ENCODE measurements at places on chromosomes 2 and 18.

- DNase-seq: no peak
Observed at GRCh38 chr2:160516547-160517365, 23.1 kb upstream of the RBMS1 start.

DNA sequence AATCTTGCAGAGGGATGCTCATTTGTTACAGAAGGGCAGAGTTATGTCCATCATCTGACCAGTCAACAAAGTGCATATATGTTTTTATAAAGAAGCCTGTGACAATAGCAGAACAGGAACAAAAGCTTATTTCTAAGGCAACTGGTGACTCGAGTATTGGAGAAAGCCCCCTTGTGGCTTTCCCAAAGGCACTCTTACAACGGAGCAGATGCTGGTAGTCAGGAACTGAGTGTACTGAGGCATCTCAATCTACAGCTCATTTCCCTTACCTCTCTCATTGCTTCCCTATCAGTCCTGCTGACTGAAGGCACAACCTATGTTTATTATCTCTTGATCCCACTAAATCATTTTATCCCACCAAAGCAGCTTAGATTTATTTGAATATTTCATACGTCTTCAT, 557.1 kb upstream of the CHAC2 start:
- no peak for DNase-seq

DNA sequence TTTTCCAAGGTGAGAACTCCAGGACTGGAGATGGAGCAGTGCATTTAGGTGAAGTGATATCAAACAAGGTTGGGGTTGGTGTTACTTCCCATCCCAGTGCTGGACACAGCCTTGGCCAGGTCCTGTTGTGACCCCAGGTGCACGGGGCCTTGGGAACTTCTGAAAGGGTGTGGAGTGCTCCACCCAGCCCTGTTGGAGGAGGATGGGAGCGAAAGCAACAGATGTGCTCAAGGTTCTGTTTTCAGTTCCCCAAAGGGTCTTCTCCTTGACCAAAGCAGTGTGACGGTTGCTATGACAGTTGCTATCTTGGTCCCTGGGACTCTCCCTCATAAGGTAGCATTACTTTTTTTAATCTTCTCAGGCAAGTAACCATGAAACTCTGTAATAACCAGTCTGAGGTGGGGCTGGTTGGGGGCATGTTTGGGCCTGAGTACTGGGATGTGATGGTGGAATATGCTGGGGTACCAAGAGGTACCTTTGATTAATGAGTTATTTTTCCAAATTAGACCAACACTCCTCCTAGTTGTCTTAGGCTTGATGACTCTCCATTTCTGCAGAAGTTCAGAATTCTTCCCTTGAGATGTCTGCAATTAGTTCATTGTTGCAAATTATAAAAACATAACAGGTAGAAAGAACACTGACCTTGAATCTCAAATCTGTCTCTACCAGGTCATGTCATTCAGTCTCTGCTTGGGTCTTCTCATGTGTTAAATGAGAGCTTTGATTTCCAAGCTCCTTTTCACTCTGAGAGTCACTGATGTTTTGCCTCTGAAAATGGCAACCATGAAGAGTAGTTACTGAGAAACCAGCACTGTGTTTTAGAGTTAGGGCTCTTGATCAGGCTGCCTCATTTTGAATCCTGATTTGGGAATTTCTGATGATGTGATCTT, 154.5 kb downstream of the RPIA start:
- no peak for DNase-seq

DNA sequence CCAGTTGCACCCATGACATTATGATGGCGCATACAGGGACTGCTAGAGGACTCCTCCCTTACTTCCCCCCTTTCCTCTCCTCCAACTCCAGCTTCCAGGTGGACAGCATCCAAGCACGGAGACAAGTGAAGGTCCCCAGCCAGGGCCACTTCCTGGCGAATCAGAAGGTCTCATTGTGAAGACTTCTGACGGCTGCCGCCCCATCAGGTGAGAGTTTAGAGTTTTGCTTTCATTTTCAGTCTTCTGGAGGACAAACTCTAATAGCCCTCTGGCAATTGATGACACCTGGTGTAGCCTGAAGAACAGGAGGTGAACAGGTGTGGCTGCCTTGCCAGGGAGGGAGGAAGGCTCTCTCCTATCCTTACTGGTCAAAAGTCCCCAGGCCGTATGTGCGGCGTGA, 77.3 kb upstream of the KCNH7 start:
- no peak for DNase-seq

- no peak for DNase-seq
Observed at GRCh38 chr18:29737620-29738019, 1304.9 kb downstream of the DSC3 start.

GRCh38 chr2:174248998-174249592, 763 bp upstream of the OLA1 start:
- no peak for DNase-seq

- no peak for DNase-seq
Observed at GRCh38 chr2:160752475-160753330, 259.1 kb upstream of the RBMS1 start.

DNA sequence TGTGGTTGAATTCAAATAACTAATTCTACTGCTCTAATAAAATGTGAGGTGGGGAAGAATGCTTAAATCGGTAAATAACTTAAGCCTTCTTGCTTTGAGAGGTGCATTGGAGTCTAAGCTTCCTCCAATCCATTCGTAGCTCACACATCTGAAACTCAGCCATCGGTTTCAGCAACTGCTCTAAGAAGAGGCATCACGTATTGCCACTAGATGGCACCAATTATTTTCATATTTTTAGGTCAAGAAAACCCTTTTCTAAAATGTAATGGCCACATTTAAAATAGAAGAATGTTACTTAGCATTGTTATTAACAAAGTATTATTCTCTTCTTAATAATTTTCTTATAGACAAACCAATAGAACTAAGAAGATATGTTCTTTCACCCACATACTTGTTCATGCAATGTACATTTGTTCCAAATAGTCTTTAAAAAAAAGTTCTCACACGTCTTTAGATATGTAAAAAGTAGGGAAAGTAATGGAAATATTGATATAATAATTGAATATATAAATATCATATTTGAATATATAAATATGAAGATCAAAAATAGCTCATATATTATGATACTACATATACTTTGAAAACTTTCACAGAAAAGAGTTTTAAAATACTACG, 229.8 kb downstream of the CCDC178 start:
- no peak for DNase-seq

DNA sequence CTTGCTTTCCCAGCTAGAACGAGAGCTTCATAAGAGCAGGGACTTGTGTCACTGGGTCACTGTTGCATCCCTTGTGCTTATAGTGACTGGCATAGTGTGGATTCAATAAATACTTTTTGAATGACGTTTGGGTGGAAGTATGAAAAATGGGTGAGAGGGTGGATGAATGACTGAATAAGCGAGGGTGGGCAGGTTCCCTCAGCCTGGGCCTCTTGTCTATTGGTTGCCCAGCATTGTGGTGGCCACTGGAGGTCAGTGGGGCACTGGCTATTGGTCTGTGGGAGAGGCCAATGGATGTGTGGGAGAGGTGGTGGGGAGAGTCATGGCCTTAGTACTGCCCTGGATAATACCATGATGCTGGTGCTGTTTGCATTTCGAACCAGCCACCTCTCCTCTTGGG, 93.8 kb upstream of the SKOR2 start:
- DNase-seq: no peak

DNA sequence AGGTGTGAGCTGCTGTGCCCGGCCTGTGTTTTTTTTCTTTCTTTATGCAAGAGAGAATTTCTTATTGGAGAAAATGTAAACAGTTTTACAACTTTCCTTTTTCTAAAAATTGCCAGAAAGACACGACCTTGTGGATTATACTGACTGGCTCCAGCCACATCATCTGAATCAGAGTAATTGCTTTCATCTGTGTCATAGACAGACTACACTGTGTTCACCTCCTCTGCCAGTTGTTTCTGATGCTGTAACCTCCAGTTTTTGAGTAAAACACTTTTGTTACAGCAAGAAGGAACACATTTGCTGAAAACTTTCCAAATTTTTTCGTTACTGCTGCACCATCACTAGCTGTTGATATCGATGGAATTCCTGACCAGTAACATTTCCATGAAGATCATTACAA, 43.9 kb upstream of the PLEKHM3 start:
- DNase-seq: no peak

DNA sequence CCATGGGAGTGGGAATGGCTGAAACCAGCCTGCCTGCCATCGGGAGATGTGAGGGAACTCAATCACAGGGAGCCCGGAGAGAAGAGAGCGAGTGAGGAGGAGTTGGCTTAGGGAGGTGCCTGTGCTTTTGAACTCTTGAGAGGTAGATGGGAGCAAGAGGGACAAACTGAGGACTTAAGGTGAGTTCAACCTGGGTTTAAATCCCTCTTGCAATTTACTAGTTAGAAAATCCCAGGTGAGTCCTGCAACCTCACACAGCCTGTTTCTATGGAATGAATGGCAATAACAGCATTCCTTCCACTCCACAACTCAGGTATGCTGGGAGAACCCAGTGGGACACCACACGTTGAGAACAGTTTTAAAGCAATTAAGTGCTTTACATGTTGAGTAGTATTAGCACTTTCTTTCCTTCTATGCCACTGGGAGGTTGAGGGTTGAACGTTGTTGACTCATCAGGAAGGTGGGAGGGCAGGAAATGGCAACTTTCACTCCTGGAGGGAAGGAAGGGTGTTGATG, 57.3 kb downstream of the VIT start:
- DNase-seq: no peak

DNA sequence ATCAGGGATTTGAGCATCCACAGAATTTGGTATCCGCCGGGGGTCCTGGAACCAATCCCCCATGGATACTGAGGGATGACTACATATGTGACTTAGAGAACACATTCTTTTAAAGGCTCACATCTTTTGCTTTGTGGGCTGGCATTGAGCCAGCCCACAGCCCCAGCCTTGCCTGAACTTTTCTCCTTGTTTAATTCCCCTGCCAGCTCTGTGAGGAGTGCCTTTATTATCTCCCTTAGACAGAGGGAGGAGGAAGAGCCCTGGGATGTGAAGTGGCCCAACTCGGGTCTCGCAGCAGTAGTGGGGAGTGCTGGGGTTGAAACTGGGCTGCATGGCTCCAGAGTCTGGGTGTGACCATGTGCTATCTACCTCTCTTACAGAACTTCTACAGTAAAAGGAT, 7.6 kb downstream of the TTC39C start:
- DNase-seq: no peak

DNA sequence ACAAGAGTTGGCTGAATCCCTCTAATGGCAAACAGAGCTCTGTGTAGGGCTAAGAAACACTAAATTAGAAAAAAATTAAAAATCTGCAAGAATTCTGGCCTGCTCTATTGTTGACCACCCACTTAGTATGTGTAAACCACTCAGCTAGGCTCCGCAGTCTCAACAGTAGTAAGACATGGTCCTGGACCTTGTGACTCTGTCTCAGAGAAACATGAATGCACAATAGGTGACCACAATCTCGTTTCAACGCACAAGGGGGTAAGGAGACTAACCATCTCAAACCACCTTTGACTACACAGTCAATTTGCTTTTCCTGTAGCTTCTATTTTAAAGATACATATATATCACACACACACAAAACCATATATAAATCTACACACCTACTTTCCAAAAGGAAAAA, 16.5 kb downstream of the SEPTIN10 start:
- no peak for DNase-seq

GRCh38 chr18:79388043-79388442, 7.7 kb upstream of the NFATC1 start:
- DNase-seq: no peak

DNA sequence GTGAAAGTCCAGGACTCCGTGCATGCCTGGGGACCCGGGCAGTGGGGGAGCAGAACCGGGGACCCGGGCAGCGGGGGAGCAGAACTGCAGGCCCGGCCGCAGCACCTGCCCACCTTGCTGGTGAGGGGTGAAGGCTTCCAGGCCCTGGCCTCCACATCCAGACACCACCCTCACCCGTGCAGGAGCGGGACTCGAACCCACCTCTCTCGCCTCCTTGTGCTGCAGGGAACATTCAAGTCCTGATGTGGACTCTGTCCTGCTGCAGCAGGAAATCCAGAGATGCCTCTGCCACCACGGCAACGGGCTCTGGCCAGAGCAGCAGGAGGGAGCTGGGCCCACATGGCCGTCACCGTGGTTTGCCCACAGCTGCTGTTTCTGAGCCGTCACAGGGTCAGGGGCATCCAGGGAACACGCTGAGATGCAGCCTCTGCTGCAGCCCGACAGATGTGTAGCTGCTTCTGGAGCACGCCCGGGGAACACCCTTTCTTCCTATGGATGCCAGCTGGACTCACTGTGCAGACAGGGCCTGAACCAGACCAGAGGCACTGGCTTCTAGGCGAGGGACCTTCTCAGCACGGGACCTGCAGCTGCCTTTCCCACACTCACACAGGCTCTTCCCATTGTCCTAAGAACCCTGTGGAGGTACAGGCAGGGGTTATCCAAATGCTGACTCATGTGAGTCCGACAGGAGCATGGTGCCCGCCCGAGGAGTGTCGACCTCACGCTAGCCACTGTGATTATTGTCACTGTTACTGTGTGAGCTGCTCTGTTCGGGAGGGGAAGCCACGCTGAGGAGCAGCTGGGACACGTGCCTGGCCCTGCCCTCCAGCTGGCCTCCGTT, 89.2 kb upstream of the CTDP1 start:
- no peak for DNase-seq

DNA sequence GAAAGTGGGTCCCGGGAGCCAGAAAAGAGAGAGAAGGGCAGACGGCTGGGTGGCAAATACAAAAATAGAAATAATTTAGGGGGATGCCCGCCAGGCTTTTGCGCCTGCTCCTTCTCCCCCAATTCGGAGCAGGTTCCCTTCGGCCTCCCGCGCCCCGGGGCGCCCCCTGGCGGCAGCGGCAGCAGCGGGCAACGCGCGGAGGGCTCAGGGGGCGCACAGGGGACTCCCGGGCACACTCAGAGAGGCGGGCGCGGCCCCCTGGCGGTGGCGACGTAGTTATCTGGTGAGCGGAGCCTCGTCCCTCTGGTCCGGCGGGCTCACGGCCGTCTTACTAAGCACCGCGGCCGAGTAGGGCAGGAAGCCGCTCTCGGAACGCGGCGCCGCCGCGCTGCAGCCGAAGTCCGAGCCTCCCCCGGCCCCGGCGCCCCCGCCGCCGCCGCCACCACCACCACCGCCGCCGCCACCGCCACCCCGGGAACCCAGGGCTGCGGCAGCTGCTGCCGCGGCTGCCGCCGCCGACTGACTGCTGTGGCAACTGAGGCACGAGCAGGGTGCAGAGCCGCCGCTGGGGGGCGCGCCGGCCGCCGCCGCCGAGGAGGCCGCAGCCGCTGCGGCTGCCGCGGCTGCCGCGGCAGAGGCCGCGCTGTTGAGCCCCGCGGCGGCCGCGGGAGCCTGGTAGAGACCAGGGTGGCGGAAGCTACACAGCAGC, 3.8 kb downstream of the EVX2 start:
- DNase-seq: peak; percentile 64

DNA sequence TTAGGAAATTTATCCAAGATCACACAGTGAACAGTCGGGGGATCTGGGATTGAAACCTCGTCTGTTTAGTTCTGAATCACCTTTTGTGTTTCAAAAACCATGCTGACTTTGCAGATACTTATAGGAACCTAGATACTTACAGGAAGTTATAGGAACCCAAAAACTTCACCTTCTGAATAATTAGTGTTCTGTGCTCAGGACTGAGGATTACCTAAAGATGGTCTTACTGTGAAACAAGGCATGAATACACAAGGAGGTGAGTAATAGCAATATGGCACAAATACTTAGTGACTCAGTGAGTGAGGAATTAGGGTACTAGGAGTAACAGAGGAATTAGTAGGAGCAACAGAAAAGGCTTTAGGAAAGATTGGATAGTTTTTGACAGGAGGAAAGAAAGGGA, 145.5 kb downstream of the LRATD1 start:
- no peak for DNase-seq

- no peak for DNase-seq
Observed at GRCh38 chr2:214695789-214696188, 113.7 kb downstream of the BARD1 start.

Data from GM06990 (cell line).